ENCODE measurements at places on chromosomes 3 and 15.

DNA sequence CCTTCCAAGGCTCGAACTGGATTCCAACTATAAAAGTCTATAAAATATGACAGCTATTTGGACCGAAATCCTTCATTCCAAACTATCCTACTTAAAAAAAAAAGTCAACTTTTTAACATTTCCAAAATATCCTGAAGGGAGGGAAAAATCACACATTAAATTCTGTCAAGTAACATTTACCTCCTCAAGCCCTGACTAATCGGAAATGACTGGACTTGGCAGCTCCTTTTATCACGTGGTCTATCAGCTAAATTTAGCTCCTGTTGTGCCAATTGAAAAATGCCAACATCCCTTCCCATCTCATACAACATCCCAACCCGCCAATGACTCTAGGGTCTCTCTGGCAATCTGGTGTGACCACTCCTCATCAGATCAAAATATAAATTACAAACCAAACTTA, 297.9 kb downstream of the FHIT start:
- DNase-seq: no peak

DNA sequence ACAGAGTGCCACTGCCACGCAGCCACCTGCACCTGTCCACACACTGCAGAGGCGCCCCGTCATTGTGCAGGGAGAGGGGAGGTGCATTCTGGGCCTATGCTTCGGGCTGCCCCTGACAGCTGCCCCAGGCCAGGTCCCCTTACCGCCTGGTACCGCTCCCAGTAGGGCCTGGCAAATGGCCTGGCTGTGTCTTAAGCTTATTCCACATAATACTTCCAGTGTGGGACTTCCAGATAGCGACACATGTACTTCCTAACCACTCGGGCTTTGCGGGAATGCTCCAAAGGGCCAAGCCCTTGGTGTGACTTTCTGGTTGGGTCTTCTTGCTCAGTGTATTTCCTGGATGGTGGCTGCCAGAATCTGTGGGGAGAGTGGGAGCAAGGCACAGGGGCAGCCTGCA, 254.3 kb upstream of the CHRNA7 start:
- DNase-seq: no peak

DNA sequence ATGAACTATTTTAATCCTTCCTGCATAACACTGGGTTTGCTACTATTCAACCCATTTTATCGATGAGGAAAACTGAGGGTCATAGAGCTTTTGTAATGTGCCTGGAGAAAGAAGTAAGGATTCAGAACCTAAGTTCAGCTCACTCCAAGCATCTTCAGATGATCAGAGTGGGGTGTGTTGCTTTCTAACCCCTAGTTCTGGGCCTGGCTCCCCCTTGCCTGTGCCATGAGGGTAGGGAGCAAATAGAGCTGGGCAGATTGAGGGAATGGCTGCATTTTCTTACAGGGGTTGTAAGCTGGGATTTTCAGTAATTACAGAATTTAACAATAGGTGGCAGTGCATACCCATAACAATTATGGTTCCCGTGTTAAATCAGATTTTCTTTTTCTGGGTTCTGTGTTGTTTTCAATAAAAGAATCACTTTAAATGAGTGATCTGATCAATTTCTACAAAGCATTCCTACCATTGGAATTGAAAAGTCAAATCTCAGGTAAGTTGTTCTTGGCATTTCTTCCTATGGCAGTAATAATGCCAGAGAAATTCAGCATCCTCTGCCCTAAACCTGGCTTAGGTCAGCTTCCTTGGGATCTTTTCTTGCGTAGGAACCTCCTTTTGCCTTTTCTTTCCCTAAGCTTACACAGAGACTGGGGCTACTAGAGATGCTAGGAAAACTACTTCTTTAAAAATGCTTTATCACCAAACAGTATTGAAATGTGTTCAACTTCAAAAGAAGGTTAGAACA, 103.8 kb upstream of the IL12A start:
- DNase-seq: no peak

- DNase-seq: no peak
Measured at GRCh38 chr15:42584031-42584765, 8.8 kb downstream of the STARD9 start.

DNA sequence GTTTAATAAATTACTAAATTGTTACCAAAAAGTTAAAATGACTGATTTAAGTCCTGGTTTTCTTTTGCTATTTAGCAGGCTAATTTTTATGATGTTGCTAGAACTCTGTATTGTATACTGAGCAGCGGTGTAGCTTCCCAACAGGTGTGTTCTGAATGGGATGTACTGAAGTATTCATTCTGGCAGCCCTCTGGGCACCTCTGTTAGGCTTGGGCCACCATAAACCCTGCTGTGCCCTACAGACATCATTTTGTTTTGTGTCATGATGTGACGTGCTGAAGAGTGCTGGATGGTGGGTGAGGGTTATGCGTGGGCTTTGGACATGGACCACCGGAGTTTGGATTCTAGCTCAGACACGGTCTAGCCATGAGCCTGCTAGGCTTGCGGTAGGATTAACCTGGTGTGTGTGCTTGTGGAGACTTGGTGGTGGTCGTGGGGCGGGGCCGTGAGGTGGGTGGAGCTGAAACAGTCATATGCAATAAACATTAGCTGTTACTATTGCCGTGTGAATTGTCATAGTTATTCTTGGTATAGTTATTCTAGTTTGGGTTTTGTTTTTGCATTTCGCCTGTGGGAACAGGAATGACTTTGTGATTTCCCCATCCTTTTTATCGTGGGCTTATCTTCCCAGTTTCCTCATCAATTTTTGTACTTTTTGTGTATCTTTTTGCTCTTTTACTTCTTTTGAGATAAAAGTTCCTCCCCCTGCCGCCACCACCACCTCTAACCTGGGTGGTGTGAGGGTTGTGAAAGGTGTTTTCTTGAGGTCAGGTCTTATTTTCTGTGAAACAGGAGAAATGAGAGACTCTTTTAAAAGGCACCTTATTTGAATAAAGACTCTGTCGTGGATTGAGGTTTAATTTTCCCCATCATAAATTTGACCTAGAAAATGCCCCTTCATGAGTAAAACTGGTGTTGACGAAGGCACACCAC, 93.7 kb downstream of the MCTP2 start:
- DNase-seq: no peak

DNA sequence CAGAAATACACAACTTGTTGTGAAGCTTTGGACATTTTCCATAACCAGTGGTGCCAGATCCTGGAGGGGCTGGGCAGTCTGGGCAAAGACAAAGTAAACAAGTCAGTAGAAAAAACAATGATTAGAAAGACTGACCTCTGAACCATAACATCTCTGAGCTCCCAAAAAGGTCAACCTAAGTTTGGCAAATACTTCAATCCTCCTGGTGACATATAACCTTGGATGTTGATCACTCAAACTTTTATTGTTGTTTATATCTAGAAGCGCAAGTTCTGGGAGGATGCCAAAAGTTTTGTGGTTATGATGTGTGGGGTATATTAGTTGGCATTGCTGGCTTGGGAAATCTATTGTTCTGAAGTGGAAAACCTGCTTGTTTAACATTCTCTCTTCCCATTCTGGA, 257.7 kb downstream of the DIPK2A start:
- DNase-seq: no peak

GRCh38 chr3:51678186-51678585, 7.1 kb downstream of the TEX264 start:
- DNase-seq: no peak
